Karpas-422 (cell line): ENCODE measurements at places on chromosomes 2 and 18. TPM values are rescaled to one million over a fixed set of nuclear protein-coding genes. Genes with fewer than 3 reads are reported as not detected.

- no peak for DNase-seq
Measured at GRCh38 chr2:1743396-1744150, 742 bp downstream of the PXDN start.

- DNase-seq, result no peak
Measured at GRCh38 chr18:37482433-37482832, 83.2 kb downstream of the CELF4 start.

GRCh38 chr2:113283704-113284284 is 5.1 kb upstream of the PAX8 start:
- no peak for DNase-seq

Gene FAM237A
- total RNA-seq, result not detected in 2 replicates

DNA sequence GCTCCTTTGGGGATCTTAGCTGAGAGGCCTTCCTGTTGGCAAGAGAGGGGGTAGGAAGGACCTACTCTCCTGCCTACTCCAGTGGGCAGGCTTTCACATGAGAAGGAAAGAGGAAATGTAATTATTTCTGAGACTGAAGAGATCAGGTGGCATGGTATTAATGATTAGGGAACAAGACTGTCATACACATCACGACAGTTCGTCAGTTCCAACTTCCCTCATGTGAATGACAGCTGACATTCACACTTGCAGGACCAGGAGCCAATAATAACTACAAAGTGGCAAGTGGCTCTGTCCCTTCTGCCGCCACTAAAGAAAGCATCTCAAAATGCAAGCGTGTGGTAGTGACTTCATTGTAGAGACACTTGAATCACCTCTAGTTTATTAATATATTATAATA is 90.0 kb downstream of the ZCCHC2 start:
- DNase-seq, result peak; percentile 43

DNA sequence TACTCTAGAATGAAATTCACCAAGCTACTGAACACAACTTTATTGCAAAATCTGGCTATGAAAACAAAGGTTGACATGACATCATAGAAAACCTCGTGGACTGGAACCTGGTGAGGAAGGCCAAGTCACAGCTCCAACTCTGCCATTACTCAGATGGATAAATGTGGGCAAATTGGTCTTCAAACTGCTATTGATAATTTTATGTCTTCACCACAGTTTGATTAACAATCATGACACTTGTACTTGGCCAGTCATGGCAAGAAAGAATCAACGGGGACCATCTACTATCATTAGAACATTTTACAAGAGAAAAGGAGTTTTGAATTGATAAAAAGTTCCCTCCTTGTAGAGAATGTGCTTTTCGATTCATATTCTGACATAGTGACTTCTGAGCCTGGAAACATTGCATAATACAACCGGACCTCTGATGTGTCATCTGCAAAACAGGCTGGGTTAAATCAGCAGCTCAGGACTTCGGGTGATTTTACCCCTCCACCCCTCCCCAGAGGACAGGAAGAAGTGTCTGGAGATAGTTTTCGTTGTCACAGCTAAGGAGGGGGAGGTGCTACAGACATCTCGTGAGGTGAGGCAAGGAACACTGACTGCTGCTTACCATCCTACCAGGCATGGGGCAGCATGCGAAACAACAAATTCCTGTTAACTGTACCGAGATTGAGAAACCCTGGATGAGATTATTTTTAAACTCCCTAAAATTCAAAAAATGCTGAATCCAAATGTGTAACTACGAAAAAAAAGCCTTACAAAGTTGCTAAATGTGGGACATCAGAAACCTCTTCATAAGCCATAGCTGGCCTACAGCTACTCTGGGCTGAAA is 8.4 kb downstream of the L3MBTL4 start:
- no peak for DNase-seq

Gene ITGA4
- total RNA-seq, result 176 and 244 TPM in 2 replicates

Gene IL36RN
- total RNA-seq, result not detected in 2 replicates

- no peak for DNase-seq
Measured at GRCh38 chr2:233165895-233166661, 85.4 kb upstream of the ATG16L1 start.

- DNase-seq, result no peak
Measured at GRCh38 chr2:186531257-186531775, 45.3 kb downstream of the ZC3H15 start.

Gene SERPINB3
- not detected in 2 replicates for total RNA-seq

DNA sequence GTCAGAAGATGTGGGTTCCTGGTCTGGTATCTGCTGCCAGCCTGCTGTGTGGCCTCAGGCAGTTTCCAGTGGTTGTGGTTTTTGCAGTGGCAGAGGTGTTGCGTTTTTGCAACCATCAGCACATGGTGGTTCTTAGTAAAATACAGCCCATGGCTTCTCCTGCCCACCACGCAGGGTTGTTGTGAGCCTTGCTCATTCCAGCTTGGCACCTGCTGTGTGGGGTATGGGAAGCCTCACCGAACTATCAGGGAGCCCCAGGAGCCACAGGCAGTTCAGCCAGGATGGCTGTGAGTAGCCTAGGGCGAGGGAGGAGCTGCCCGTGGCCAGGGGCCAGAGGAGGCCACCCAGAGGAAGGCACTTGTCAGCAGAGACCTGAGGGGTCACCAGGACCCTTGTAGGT is 9.8 kb downstream of the ARID5A start:
- no peak for DNase-seq

- DNase-seq, result no peak
Measured at GRCh38 chr2:223644136-223644535, 42.0 kb upstream of the SCG2 start.

GRCh38 chr2:67641312-67642045 is 244.3 kb downstream of the ETAA1 start:
- no peak for DNase-seq

Gene RNF149
- total RNA-seq, result 2.0 and 4.5 TPM in 2 replicates

DNA sequence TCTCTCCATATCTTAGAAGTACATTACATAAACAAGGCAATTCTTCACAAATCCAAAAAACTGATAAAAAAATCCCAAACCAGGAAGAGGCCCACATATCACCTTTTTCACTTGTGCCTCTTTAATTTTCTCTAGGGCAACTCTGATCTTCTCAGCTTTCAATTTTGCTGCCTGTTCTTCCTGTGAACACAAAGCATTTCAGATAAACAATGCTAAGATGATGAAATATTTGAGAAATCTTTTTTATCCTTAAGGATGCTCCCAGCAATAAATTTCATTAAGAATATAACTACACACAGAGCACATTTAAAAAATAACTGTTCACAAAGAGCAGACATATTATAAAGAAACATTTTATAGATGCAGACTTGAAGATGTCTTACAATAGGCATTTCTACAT is 73.4 kb downstream of the RAPH1 start:
- DNase-seq, result no peak

DNA sequence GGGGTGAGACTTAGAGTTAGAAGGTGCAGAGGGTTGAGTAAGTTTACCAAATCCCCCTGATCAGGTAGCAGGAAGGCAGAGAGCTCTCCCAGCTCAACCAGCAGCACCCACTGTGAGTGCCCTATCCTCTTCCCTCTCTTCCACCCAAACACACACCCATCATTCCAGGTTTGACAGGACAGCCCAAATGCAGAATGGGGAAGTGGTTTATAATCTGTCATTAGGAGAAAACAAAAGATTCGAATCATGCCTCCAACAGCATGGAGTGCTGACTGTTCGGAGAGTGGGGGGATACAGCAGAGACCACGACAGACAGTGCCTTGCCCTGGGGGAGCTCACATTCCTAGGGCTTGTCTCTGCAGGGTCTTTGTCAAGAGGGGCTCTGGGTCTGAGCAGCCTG is 11.7 kb downstream of the CXCR2 start:
- DNase-seq, result no peak

Gene FTCDNL1
- 0.94 and 1.9 TPM in 2 replicates for total RNA-seq
